ENCODE measurements at places on chromosomes 16 and 17.

- peak; percentile 98 for DNase-seq
Measured at GRCh38 chr17:31052187-31052889, 42.4 kb upstream of the NF1 start.

DNA sequence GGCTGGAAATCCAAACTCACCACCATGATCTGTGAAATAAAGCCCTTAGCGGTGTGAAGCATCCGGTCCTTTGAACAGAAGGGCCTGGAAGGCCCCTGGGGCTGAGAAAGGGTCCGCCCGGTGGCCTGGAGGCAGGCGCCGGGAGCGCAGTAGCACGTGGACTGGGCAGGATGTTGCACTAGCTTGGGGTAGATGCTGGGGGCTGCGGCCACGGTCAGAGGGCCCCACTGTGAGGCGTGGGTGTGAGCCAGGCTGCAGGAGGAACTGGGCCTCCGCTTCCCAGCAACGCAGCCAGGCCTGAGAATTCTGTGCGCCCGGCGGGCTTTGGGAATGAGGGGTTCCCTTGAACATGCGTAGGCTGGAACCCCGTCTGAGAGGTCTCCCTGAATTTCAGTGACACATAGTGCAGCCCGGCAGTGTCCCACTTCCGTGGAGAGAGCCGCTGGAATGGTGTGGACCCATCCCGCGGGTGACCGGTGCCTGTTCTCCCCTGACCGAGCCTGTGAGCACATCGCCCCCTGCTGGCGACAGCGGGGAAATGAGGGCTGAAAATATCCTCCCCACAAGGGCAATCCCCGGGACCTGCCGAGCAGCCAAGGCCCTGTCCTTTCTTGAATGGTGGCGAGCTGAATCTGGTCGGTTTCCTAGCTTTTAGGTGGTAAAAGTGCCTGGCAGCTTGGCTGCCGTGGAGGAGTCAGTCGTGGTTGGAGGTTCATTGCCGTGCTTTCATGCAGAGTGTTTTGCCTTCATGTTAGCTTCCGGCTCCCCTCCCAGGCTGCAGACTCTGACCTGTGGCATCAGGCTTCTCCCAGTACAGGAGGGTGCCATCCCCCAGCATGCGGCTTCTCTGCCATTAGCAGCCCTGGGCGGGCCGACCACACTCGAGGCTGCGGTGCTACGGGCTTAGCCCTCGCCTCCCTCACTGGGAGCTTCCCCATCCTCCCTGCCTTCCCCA lies 43.8 kb downstream of the DNAJA2 start:
- DNase-seq, result peak; percentile 31

GRCh38 chr16:84413244-84414004 lies 45.1 kb downstream of the ATP2C2 start:
- peak; percentile 6 for DNase-seq

- no peak for DNase-seq
Measured at GRCh38 chr17:27284811-27285415, 9.0 kb upstream of the WSB1 start.

DNA sequence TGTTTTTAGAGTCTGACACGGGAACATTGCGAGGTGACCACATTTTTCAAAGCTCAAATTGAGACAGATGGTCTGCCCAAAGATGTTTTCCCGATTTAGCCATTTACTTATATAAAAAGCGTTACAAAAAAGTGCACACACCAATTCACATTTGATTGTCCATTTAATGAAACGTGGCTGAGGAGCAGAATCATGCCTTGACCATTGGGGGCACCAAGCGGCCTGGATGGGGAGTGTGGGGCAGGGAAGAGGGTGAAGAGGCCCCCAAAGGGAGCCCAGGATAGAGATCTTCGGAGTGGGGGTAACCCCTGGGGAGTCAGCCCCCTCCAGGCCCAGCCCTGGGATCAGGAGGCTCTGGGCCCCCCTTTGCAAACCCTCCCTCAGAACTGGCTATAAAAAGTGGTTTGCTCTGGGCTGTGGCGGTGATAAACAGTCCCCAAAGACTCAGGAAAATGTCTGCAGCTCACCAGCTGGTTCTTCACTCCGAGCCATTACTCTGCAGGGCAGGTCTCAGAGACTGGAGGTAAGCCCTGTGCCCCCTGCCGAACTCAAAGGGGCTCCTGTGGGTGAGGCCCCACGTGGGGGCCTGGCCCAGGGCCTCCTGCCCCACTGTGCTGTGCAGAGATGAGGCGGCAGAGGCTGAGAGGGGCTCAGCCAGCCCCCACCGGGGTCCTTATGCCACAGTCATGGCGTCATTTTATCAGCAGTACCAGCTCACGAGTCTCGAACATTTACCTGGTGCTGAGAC lies 105.9 kb upstream of the SEC14L1 start:
- no peak for DNase-seq

DNA sequence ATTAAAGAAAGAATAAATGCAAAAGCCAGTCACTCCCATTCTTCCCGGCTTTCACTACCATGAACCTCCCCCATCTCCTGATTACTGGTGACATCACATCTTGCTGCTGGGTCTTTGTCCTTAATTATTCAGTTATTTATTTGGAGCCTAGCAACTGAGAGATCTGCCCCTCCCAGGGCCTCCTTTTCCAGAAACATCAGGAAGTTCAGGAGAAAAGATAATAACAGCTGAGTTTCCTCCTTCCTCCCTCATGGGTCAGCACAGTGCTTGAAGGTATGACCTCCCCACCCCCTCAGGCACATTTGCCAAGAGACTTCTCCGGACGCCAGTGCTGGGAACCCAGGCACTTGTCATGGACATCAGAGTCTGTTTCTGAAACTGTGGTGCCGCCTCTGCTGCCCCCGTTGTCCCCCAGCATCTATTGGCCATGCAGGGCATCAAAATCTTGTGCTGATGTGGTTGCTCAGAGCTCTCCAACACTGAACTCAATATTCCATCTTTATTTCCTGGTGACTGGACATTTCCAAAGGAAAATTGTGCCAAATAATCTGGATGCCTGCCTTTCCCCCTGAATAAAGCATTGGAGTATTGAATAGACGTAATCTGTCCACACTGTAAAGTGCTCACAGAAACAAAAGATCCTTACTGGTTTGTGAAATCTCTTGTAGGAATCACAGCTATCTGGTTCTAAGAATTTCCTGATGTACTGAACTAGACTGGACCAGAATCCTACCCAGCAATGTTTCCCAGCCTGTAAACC lies 71.8 kb downstream of the ZNF18 start:
- no peak for DNase-seq
